ENCODE measurements at places on chromosomes 1 and 21.

- DNase-seq: no peak
Observed at GRCh38 chr1:71721532-71721931, 560.8 kb downstream of the NEGR1 start.

GRCh38 chr1:23436520-23437354 lies 12.2 kb upstream of the TCEA3 start:
- DNase-seq: no peak

- DNase-seq: no peak
Observed at GRCh38 chr1:244665771-244666217, 12.9 kb downstream of the DESI2 start.

- DNase-seq: no peak
Observed at GRCh38 chr1:168050880-168051279, 85.8 kb downstream of the GPR161 start.

GRCh38 chr1:164761009-164761408 lies 202.0 kb downstream of the PBX1 start:
- no peak for DNase-seq

DNA sequence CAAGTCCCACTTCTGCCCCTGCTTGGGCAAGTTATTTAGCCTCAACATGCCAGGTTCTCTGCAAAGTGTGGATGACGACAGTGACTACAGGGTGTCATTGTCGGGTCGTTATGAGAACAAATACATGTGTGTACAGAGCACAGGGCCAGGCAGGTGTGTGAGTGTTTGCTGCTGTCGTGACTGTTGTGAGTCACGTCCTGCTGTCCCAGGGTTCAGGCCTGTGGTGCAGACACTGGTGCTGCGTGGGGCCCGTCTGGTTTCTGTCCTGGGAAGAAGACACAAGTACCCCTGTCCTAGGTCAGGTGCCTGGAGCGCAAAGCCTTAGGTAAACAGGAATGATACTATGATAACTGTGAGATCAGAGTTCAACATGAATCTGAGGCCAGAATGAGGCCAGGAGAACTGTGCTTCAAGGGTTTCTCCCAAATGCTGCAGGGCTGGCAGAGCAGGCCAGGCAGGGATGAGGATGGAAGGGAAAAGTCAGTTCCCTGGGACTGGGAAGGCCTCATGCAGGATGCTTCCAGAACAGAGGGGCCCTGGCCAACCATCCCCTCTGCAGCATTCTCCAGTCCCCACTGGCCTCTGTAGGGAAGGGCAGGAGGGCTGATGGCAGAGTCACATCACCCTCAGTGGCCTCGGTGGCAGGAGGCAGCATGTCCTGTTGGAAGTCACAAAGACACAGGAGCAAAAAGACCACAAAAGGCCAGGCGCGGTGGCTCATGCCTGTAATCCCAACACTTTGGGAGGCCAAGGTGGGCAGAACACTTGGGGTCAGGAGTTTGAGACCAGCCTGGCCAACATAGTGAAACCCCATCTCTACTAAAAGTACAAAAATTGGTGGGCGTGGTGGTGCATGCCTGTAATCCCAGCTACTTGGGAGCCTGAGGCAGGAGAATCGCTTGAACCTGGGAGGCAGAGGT lies 15.7 kb downstream of the GPR157 start:
- no peak for DNase-seq

DNA sequence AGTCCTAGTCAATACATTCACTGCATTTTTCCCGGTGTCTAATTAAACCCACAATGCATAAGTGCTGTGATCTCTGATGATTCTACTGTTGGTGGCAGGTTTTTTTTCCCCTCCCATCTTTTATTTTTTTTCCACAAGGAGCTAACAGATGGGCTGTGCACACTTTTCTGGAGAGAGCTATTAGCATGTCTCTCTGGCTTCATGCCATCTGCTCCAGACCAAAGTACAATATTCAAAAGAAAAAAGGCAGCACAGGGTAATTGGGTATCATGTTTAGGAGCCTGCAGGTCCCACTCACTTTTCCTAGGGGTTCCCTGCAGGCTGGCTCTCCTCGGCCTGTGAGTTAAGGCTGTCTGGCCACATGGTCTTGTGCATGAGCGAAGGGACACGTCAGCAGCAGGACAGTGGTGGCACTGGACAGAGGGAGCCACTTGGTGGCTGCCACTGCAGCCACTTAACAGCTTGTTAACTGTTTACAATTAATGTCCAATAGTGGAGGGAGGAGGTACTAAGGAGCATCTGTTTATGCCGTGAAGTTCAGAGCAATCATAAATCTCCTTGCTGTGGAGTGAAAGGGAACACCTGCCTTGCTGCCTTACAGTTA lies 53.5 kb upstream of the C8B start:
- peak; percentile 88 for DNase-seq

Measured in NCI-H1694 treated with DMSO at 0.1 percent for 48 hours (cell line).